ENCODE measurements at places on chromosomes 11 and 22.

DNA sequence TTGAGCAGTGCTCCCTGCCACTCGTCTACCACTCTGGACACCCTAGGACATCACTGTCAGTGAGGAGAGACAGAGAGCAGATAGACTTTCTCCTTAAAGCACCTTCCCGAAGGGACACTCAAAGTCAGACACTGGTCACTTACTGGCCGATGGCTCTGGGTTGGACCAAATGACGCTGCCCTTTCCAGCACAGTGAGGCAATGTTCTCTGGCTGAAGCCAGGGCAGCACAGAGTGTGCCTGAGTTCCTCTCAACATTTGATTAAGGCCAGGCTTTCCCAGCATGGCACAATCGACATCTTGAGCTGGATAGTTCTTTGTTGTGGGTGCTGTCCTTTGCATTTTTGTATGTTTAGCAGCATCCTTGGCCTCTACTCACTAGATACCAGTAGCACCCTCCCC, 206.2 kb downstream of the CSNK2A3 start:
- no peak for DNase-seq

- no peak for DNase-seq
Measured at GRCh38 chr11:61885166-61885778, 6.1 kb downstream of the FADS3 start.

DNA sequence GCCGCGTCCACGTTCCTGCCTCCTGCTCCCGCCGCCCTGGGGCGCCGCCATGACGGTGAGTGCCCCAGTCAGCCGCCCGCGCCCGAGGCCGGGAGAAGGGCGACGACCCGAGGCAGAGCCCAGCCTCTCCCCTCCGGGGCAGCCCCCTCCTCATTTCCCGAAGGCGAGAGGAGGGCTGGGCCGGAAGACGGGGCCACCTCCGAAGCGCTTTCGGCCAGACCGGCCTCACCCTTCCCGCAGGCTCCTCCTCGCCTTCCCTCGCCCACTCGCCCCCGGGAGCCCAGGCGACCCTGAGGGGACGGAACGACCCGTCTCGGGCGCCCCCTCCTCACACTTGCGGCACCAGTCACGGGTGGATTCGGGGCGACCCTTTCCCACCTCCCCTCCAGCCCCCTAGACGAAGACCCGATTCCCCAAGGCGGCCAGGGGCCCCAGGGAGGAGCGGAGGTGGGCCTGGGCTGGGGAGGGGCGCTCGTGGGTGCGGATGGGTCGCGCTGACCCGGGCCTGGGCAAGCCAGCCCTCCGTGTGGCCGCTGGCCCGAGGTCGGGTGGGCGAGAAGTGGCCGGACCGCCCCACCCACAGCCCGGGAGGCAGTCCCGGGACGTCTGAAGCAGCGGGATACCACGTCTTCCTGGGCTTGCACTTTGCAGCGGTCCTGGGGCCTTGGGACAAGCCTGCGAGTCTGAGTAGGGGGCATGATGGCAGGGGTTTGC, 49.7 kb downstream of the TRIOBP start:
- DNase-seq: no peak

DNA sequence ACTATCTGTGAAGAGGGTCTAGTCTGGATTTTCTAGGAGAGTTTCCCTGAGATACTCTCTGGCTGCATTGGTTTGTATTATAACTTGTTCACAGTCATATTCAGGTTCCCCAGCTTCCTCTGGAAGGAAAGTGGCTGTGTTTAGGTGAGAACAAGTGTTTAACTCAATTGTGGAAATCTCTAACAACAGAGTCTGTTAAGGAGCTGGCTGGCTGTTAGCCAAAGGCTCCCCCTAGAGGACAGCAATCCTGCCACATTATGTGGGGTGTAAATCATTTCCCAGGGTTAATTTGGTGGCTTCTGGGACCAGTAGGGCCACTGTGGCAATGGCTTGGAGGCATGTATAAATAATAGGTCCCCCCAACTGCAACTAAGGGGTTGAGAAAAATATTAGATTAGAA, 18.4 kb downstream of the MS4A6E start:
- no peak for DNase-seq

DNA sequence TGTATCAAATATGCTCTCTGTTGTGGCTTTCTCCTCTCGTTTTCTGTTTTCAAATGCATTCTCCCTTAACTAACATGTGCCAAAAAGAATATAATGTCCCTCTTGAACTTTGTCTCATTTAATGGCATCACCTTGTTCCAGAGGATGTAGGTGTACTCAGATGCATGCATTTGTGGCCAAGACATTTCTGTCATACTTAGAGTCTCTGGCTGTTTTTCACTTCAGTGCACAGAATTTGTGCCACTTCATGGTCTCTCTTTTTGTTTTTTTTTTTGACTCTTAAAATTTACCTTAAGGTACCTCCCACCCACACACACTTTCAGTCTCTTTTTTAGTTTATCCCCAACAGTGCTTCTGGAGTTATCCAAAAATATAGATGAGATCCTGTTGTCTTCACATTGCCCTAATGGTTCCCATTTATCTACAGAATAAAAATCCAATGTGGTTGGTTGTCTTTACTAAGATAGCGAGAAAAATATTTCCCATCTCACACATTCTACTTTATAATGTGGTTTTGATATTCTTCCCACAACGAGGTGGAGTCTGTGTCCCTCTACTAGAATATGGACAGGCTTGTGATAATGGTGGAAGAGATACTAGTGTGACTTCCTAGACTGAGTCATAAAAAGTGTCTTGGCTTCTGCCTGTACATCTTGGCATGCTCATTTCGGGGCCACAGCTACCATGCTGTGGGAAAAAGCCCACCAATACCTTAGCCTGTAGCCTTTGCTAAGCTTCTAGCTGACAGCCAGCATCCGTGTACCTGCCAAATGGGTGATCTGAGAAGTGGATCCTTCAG, 125.8 kb downstream of the DDX10 start:
- no peak for DNase-seq

- DNase-seq: no peak
Measured at GRCh38 chr22:17258788-17259148, 39.5 kb upstream of the ADA2 start.

DNA sequence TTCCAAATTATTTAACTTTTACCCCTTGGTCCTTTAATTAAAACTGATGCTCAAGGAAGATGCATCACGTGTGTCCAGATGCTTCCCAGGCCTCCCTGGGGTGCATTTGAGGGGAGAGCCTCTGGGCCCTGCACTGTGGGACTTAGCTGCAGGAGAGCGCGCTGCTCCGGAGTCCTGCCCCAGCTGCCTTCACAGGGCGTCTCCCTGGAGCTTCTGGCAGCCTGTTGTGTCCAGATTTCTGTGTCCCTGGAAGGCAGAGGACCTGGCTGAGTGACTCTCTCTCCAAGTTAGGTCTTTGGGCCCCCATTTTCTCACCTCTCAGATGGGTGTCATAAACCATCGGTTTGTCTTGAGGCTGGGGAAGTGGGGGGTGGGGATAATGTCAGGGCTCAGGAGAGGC, 3.0 kb downstream of the ARHGAP8 start:
- no peak for DNase-seq

- no peak for DNase-seq
Measured at GRCh38 chr22:30922151-30922611, 46.4 kb downstream of the MORC2 start.

DNA sequence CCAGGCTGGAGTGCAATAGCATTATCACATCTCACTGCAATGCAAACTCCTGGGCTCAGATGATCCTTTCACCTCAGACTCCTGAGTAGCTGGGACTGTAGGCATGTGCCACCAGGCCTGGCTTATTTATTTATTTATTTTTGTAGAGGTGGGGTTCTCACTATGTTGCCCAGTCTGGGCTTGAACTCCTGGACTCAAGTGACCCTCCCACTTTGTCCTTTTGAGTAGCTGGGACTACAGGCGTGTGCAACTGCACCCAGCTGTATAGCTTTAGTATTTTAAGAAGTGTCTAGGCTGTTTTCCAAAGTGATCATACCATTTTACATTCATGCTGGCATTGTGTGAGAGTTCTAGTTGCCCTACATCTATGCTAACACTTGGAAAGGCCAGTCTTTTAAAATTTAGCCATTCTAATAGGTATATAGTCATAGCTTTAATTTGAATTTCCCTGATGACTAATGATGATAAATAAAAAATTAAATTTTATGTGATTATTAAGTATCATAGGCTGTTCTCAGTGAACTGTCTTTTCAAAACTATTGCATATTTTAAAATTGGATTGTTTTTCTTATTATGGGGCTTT, 96.9 kb downstream of the TMEM135 start:
- no peak for DNase-seq

- no peak for DNase-seq
Measured at GRCh38 chr11:128451652-128452470, 135.5 kb downstream of the ETS1 start.

DNA sequence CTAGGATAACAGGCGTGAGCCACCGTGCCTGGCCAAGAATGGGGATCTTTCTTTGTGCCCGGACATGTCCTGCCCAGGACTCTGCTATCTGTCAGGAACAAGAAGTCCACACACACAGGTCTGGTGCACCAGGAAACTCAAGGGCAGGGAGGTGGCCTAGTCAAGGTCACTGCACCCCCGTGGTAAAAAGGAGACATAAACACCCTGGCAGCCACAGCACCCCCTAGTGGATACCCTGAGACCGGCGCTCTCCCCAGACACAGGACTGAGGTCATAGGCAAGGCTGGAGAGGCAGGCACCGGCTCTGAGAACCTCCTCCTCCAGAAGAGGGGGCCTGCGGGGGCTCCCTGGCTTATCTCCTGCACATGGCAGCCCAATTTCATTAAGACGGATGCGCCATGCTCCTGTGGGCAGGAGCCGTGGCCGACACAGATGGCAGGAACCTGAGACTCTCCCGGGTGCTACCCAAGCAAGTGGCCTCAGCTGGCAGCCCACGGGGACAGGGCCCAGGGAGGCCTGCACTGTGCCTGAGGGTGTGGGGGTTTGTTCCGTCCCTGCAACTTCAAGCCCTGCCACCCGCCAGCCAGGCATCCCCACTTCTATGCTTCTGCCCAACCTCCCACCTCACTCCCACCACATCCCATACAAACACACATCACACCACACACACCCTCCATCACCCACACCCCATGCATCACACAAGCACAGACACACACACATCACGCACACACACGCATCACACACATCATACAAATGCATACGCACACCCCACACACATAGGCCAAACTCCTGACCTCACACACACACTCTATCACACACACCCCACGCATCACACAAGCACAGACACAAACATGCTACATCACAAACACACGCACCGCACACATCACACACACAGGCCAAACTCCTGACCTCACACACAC, 19.6 kb downstream of the MACROD1 start:
- DNase-seq: no peak

DNA sequence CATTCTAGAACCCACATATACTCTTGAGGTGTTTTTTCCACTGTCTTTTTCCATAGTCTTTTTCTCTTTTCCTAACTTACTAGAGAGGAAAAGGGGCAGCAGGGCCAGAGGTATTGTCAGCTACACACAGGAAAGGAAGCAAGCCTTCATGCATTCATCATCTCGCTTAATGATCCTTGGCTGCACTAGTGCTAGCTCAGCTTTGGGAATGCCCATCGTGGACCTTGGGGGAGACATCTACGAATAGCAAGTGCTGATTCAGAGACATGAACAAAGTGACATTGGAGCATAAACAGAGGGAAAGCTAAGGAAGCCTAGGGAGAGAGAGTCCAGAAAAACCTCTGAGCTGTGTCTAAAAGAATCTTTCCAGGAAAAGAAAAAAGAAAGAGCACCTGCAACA, 466.3 kb upstream of the ARHGAP42 start:
- no peak for DNase-seq

GRCh38 chr11:120929090-120929489, 94.8 kb upstream of the TBCEL start:
- no peak for DNase-seq

GRCh38 chr11:65434667-65435410, 12.2 kb downstream of the NEAT1 start:
- DNase-seq: no peak

GRCh38 chr11:109040303-109040702, 375.4 kb downstream of the DDX10 start:
- DNase-seq: no peak

DNA sequence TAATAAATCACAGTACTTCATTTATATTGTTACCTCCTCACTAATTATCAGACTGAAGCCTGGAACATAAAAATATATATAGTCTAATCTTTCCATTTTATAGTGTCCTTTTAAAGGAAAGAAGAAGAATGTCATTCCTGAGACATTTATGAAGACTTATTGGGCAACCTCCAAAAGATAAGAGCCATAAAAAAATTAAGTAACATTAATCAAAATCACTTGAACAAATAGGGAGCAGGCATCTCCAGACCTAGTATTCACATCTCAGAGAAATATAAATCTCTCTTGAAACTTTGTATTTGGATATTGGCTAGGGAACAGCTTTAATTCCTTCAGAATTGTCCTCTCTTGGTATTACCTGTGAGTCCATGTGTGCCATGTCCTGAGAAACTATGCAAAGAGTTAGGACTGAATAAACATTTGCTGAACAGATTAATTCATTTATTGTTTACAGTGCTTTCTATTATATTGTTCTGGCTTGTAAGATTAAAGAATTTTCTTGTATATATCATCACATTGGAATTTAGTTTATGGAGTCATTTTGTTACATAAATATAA, 530.5 kb upstream of the LRRC4C start:
- no peak for DNase-seq

GRCh38 chr22:36981247-36981775, 37.9 kb downstream of the TST start:
- DNase-seq: no peak

GRCh38 chr22:32617271-32617670, 142.7 kb downstream of the FBXO7 start:
- no peak for DNase-seq

DNA sequence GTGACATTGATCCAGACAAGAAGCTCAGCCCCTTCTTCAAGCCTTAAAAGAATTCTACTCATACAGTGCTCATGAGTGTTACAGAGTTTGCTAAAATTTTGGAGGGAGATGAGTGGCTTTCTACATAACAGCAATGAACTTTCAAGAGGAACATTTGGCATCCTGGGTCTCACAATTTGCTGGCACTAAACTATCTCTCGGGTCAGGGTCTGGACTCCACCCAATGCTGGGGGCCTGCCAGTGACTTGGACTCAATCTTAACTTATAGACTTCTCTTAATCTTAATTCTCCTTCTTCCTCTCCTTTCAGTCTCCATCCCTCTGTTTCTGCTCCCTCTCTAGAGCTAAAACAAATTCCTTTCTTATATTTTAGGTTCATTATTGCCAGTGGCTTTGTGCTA, 317.9 kb downstream of the TMEM135 start:
- no peak for DNase-seq

GRCh38 chr11:73221996-73222395, 3.9 kb downstream of the P2RY2 start:
- DNase-seq: no peak
